Bladder microvascular endothelial cell (primary cell): ENCODE measurements at places on chromosomes 2 and 18. TPM values are rescaled to one million over a fixed set of nuclear protein-coding genes. Genes with fewer than 3 reads are reported as not detected.

L3MBTL4 gene
- total RNA-seq = 0.16 and 10.8 TPM in 2 replicates

ALK gene
- total RNA-seq = not detected in 2 replicates

SP140L gene
- 4.9 and 16.4 TPM in 2 replicates for total RNA-seq

RRM2 gene
- 38.2 and 38.6 TPM in 2 replicates for total RNA-seq

C2orf81 gene
- total RNA-seq = 0.13 and 0.16 TPM in 2 replicates

SPDYA gene
- 0.32 and 1.3 TPM in 2 replicates for total RNA-seq

ZEB2 gene
- 3.4 and 9.8 TPM in 2 replicates for total RNA-seq

FSHR gene
- total RNA-seq = not detected in 2 replicates

OSR1 gene
- total RNA-seq = under 0.01 and 0.69 TPM in 2 replicates

CRYGC gene
- not detected in 2 replicates for total RNA-seq

COLEC12 gene
- total RNA-seq = 0.49 and 61.7 TPM in 2 replicates

CYRIA gene
- total RNA-seq = 17.0 and 30.8 TPM in 2 replicates

CAVIN2 gene
- 170 and 293 TPM in 2 replicates for total RNA-seq

TRABD2A gene
- 0.32 and 0.38 TPM in 2 replicates for total RNA-seq

PNKD gene
- 24.0 and 36.1 TPM in 2 replicates for total RNA-seq

GDF7 gene
- total RNA-seq = 0.16 and 162 TPM in 2 replicates

FAP gene
- total RNA-seq = 9.7 and 12.1 TPM in 2 replicates

LYPD6 gene
- total RNA-seq = 1.5 and 15.9 TPM in 2 replicates

PDE1A gene
- 0.16 and 1.1 TPM in 2 replicates for total RNA-seq

TLK1 gene
- total RNA-seq = 8.3 and 31.9 TPM in 2 replicates

TMEFF2 gene
- under 0.01 and 0.06 TPM in 2 replicates for total RNA-seq

SCYGR4 gene
- not detected in 2 replicates for total RNA-seq

SERPINB8 gene
- total RNA-seq = 10.4 and 13.9 TPM in 2 replicates

DOK6 gene
- total RNA-seq = under 0.01 and 1.0 TPM in 2 replicates

MOGAT1 gene
- total RNA-seq = not detected in 2 replicates

ATAD2B gene
- 8.4 and 22.7 TPM in 2 replicates for total RNA-seq

PLCL1 gene
- 2.0 and 2.1 TPM in 2 replicates for total RNA-seq

PLEK gene
- 0.06 and 0.16 TPM in 2 replicates for total RNA-seq

ACVR1C gene
- total RNA-seq = under 0.01 TPM in 1 of 2 replicates, not detected in the other

ABCG8 gene
- not detected in 2 replicates for total RNA-seq
